ENCODE measurements at places on chromosomes 5 and 9.

DNA sequence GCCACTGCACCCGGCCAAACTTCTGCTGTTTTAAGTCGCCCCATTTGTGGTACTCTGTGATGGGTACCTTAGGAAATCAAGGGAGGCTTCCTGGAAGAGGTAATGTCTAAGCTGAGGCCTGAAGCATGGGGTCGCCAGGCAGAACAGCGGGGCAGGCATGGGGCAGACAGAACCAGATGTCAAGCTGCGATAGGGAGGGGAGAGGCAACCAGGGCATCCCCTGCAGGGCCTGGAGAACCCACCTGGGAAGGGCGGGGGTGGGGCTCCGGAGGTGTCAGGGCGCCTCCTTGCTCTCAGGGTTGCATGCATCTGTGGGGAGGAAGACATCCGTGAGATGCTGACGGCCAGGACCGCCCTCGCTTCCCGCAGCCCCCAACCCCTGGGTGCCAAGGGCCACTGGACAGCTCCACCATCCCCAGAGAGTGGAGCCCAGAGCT, 2.8 kb downstream of the LCN15 start:
- DNase-seq = no peak

GRCh38 chr5:37533851-37534250, 154.7 kb downstream of the WDR70 start:
- no peak for DNase-seq

DNA sequence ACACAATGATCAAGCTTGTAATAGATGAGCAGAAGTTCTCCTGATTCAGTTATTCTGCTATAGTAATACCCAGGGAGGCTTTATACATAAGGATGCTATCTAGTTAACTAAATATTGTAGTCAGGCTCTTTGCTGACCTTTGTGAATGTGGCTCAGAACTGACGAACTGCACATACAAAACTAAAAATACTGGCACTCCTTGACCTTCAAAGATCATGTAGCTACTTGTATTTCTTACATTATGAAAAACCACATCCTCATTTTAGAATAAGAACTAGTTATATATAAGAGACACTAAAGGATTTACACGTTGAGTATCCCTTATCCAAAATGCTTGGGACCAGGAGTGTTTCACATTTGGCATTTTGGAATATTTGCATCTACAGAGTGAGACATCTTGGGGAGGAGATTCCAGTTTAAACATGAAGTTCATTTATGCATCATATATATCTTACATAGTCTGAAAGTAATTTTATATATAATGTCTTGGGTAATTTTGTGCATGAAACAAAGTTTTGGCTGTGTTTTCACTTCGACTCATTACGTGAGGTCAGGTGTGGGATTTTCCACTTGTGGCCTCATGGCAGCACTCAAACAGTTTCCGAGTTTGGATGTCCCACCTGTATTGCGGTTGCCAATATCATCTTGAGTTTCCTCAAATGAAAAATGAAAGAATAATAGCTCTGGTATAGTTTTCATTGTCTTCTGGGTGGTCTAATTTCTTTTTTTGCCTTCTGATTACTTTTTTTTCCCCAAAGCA, 58.4 kb upstream of the FBXL7 start:
- DNase-seq = no peak

DNA sequence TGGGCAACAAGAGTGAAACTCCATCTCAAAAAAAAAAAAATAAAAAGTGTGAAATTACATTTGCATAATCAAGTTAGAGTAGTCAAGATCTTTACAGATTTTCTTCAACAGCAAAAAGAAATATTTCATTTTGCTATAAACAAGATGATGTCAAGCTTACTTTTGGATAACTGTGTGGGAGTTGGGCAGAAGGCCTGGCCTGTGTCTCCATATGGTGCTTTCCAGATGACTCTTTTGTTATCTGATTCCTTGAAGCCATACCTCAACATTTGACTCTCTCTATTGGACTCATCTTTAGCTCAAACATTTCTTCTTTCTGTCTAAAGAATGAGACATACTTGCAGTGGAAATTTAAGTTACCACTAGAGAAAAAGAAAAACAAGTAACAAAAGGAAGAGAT, 246.8 kb downstream of the MSX2 start:
- DNase-seq = no peak

- no peak for DNase-seq
Measured at GRCh38 chr9:87276327-87276841, 221.3 kb upstream of the DAPK1 start.

DNA sequence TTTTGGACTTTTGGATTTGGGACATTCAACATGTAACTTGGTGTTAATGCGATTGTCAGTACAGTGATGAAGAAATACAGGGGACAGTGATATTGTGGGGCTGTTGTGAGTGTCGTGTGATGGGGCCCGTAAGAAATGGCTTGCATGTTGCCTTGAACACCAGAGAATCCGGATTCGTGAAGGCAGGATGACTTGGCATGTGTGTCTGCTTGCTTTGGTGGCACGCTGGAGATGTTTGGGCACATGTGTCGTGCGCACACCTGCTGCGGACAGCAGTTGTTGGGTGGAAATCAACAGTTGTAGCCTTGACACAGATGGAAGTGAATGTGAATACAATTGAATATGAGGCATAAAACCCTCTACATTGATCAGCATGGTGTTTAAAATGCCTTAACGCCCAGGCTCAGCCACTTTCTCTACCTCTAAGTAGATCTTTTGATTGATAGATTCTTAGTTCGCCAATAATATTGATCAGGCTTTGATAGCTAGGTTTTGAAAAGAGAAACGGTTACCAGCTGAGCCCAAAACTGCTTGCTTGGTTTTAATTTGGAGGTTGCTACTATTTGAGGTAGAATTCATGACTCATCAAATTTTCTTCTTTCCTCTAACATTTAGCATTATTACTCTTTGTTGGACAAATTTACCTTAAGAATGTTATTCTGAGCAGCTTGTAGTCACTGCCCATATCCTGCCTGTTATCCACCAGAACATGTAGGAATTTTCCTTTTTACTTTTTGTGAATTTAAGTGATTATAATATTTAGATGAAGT, 94.4 kb downstream of the TRIO start:
- no peak for DNase-seq

All from retinal pigment epithelial cell (primary cell).